Activated naive CD4-positive, alpha-beta T cell (primary cell): ENCODE measurements at places on chromosomes 2 and 18.

DNA sequence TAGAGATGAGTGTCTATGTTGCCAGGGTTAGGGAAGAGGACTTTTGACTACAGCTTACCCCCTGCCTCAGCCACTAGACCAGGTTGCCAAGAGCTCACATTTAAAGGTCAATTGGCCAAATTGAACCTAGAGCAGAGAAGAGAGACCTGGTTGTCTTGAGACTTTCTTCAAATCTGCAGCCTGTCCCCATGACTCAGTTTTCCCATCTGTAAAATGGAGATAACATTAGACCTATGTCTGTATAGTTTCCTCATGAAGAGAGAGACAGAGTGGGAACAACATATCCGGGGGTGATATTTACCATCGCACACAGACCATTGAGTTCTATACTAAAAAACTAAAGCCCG, 1.6 kb upstream of the LIPG start:
- DNase-seq: no peak

- no peak for DNase-seq
Observed at GRCh38 chr2:166239548-166239947, 111.7 kb upstream of the SCN1A start.

DNA sequence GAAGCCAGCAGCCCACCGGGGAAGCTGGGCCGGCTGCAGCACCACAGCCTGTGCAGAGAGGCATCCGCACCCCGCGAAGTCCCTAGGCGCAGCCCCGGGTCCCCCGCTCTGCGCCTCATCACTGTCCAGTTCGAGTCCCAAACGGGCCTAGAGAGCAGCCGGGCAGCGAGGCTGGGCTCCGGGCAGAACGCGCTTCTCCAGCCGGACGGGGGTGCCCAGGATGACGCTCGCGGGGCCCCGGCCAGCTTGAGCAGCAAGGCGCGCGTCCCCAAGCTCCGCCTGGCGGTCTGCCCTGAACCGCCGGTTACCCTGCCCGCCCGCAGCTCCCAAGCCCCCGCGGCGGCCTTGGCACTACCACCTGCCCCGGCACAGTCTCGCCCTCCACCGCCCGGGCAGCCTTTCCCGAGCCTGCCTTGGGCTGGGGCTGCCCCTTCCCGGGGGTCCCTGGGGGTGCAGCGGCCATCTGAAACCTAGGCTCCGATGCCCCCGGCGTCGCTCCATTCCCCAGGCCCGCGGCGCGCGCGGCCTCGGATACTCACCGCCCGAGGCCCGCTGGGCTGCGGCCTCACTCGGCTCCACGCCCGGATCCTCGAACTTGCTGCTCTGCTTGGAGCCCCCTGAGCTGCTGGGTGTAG, 591 bp downstream of the SLC16A14 start:
- DNase-seq: no peak

- DNase-seq: no peak
Observed at GRCh38 chr2:189162566-189162965, 17.0 kb downstream of the COL5A2 start.

GRCh38 chr2:3641181-3641580, 16.8 kb upstream of the ALLC start:
- DNase-seq: no peak
